ENCODE measurements at places on chromosomes 5 and 9. TPM values are rescaled to one million over a fixed set of nuclear protein-coding genes. Genes with fewer than 3 reads are reported as not detected.

The MTX3 gene
- 21.0 TPM for total RNA-seq

DNA sequence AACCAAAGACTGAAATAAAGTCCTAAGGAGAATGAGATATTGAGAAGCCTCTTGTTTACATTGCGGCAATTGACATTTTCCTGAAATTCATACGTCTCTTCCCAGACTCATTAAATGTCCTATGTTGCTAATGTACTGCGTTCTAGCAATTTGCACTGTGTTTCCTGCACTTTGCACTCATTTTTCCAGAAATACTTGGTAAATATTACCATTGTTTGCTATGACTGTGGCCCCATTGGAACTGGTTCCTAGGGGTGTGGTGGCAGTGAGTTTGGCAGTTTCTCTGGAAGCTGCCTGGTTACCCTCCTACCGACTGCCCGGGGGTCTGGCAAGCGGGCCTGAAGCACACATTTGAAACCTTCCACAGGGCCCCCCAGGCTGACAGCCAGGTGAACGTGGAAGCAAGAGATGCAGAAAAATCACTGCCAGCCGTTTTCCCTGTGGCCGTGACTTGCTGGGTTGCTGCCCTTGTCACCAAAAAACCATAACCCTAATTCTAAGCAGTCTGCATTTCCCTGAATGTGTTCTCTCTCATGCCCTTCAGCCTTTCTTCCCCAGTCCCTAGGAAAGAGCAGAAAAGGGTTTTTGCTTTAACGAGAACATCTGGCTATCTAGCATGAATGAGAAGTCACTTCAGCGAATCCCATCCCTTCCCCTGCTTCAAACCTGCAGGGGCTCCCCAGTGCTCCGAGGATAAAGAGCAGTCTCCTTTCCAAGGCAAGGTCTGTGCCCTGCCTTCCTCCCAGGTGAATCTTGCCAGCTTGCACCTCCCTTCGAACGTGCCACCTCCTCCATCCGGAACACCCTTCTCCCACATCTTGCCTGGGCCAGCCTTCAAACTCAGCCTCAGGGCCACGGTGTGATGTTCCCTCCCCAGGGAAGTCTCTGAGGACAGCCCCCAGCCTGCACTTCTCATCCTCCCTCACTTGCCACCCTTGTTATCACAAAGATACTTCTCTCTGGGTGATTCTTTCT lies 84.2 kb downstream of the AK8 start:
- DNase-seq: no peak

The IL4 gene
- total RNA-seq: not detected

DNA sequence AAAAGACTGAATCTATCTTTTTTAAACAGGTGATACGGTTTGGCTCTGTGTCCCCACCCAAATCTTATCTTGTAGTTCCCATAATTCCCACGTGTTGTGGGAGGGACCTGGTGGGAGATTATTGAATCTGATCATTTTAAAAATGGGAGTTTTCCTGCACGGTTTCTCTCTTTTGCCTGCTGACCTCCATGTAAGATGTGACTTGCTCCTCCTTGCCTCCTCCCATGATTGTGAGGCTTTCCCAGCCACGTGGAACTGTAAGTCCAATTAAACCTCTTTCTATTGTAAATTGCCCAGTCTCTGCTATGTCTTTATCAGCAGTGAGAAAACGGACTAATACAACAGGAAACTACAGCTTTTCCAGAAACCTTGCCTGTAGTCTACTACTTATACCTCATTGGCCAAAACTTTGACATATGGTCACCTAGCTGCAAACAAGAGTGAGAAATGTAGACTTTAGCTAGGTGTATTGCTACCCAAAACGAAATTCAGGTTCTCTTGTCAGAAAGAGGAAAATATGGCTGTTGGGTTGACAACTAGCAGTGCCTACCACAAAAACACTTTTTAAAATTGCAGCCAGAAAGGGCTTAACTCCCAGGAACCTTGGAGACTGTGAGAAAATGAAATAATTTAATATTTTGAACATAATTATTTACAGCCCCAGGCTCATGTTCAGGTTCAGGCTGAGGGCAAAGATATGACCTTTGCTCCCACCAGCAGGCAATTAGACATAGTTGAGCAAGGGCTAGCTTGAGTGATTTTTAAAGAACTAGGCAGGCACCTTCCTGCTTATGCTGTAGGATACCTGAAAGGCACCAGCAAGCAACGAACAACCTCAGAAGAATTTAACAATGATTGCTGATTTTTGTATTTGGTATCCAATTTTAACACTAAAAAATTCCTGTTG lies 7.4 kb upstream of the AGGF1 start:
- DNase-seq: no peak

DNA sequence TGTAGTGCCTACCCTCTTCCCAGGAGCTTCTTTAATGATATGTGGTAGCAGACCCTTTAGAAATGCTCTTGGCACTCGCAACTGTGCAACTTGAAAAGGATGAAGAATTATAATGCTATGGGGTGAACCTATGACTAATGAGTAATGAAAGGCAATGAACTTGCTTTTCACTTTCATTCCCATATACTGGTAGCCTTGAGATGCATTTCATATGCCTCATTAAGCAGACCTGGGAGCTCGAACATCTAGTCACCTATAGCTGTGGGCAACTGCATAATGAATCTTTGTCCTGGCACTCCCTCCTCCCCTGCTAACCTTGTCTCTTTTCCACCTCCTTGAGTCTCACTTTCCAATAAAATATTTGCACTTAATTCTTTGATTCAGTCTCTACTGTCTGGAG lies 605.9 kb upstream of the DAB2 start:
- no peak for DNase-seq

The SKP1 gene
- total RNA-seq: 590 TPM

DNA sequence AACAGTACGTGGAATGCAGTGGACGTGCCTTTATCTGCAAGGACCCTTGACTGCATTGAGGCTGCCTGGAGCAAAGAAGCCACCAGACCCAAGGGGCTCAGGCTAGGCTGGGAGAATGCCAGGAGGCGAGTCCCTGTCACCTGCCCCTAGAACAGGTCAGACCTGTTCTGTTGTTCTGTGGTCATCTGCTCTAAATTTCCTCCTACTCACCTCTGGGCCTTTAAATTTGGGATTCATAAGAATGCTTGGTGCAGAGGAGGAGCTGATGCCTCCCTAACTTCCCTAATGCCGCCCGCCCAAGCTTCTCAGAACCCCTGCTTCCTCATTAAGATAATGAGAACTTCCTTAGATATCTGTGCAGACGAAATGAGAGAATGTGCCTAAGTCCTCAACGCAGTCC lies 32.0 kb downstream of the DAPK1 start:
- no peak for DNase-seq

GRCh38 chr9:36902861-36903524 lies 131.1 kb downstream of the PAX5 start:
- no peak for DNase-seq

The RANBP17 gene
- not detected for total RNA-seq

DNA sequence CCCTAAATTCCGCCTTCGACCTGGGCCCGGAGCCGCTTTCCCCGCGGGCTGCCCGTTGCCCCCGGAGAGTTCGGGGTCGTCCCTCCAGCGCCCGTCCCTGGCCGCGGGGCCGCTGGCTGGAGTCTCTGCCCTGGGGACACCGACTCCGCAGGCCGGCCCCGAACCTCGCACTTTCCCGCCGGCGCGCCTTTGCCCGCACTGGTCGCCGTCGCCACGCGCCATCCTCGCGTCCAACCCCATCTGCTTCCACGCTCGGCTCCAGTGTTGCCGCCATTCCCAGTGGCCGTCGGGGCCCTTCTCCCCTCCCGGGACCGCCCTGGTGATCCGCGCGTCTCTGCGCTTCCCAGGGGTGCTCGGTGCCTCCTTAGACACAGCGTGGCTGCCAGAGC lies 11.0 kb downstream of the LHX3 start:
- DNase-seq: no peak

Measured in A172 (cell line).